ENCODE measurements at places on chromosomes 3 and 15.

GRCh38 chr15:83747050-83747717 is 93.3 kb downstream of the ADAMTSL3 start:
- no peak for DNase-seq

DNA sequence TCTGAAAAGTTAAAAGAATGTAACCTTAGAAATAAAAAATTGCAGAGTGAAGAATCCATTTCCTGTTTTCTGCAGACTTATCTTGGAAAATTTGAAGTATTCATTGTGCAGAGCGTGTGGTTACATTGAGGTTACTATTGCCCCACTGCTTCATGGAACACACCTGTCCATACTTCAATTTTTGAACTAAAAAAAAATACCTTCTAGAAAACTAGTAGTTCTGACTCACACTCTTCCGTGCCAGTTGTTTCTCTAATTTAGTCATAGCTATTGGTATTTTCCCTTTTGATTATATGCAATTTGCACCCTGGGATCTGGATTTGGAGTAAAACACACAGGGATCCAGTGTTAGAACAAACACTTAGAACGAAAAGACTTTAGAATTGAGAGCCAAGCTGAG is 111.8 kb upstream of the LYSMD4 start:
- no peak for DNase-seq

DNA sequence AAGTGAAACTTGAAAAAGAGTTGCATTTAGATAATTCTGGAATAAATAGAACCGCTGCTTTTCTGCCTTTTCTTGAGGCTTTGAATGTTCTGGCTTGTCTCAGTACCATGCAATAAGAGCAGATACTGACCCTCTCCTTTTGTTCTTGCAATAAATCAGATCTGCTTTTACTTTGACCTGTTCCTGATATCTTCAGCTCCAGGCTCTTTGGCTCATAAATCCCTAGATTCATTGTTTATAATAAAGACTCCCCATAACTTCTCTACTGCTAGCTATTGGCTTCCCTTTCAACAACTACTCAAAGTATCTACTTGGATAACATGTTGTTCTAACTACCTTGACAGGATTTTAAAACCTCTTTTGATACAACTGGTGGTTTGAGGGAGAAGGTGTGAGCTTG is 47.4 kb upstream of the TMC3 start:
- DNase-seq: no peak

- DNase-seq: no peak
Observed at GRCh38 chr3:58863206-58863605, 186.6 kb downstream of the CFAP20DC start.

- DNase-seq: no peak
Observed at GRCh38 chr3:41188306-41188705, 11.0 kb upstream of the CTNNB1 start.

DNA sequence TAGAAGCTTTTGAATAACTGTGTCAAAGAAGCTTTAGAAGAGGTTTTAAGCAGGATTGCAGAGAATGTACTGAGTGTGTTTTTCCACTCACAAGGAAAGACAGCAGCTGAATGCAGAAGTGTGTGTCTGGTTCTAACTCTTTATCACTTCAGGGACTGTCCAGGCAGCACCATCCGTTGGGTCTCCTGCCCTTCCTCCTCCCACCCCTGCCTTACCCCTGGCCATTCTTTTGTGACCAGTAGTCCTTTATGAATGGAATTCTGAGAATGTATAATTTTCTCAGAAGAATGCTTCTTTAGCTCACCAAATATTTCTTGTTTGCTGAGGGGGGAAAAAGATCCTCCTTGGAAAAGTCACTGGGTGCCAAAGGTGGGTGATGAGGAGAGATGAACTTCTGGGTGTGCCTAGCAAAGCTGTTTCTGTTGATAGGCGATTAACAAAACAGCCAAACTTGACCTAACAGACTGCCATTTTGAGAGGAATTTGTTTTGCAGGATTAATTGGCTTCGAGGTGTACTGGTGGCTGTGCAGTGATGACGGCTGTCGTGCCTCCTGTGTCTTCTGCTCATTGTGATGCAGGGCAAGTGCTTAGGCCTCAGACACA is 70.9 kb downstream of the IGF1R start:
- DNase-seq: no peak

DNA sequence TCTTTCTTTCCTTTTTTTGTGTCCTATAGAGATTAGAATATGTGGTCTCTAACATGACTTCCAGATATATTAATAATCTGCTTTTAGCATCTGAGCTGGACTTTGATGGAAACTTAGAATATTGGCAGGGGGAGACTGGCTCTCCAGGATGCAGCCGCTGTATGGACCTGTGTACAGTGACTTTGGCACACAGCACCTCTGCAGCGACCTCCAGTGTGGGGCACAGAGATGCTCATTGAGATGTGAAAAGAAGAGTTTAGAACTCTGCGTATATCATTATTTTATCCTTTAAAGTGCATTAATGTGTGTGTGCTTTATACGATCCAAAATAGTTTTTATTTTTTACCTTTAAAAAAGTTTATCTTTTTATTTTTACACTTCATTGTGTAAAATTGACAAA is 18.3 kb downstream of the CFAP161 start:
- no peak for DNase-seq

- no peak for DNase-seq
Observed at GRCh38 chr15:78016860-78017259, 60.7 kb downstream of the TBC1D2B start.

GRCh38 chr15:43440721-43441281 is 52.2 kb downstream of the TP53BP1 start:
- no peak for DNase-seq

- no peak for DNase-seq
Observed at GRCh38 chr15:71198846-71199245, 83.6 kb downstream of the THSD4 start.

DNA sequence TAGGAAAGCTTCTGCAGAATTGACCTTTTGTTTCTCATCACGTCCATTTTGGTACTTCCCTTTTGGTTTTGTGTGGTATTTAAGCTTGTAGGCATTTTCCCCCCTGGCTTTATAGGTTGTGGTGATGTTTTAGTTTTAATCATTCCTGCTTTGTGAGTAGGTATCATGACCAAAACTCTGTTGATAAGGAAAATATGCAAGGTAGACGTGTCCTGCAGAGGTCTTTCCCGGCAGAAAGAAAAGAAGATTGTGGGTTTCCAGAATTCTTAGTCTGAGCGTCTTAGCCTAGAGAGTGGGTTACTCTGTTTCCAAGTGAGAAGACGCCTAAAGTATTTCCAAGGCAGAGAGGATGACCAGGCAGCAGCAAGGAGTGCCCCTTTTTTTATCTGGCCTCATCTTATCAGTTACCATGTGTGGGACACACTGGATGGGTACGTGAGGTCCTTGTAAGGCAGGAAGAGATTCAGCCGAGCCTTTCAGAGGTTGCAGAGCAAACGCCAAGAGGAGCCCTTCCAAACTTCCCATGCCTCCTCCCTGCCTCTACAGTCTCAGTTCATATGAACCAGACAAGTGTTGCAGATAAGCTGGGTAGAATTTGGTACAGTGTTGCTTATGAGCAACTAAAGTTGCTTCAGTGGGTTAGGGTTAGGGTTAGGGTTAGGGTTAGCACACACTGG is 58.8 kb downstream of the ARNT2 start:
- no peak for DNase-seq

DNA sequence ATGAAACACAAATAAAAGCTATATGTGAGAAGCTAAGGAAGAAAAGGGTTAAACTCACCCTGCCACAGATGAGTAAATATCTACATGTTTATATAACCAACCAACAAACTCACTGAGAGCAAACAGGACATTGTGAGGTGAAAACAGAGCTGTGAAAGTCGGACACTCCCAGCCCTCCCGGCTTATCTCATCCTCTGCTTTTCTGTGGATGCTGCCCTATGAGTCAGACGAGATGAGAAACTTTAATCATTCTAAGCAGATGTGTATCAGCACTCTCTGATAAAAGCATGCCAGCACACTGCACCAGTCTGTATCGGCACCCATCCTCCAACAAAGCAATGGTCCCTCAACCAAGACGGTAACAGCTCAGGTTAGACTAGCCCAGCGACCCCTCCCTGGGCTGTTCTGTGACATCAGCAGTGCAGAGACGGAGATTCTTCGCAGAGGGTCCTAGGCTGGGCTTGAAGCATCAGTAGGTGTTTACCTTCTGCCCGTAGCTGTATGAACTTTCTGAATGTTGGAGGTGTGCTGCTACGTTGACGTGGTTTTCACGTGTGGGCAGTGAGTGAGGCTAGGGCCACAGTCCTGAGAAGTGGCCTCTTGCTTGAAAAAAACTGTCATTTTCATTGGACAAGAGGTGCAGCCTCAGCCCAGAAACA is 119.8 kb upstream of the ALDH1A3 start:
- DNase-seq: no peak

- no peak for DNase-seq
Observed at GRCh38 chr15:38944536-38944935, 379.9 kb upstream of the RASGRP1 start.

GRCh38 chr3:107928084-107928445 is 162.8 kb downstream of the CD47 start:
- no peak for DNase-seq

- DNase-seq: no peak
Observed at GRCh38 chr3:99872923-99873254, 55.2 kb downstream of the CMSS1 start.

DNA sequence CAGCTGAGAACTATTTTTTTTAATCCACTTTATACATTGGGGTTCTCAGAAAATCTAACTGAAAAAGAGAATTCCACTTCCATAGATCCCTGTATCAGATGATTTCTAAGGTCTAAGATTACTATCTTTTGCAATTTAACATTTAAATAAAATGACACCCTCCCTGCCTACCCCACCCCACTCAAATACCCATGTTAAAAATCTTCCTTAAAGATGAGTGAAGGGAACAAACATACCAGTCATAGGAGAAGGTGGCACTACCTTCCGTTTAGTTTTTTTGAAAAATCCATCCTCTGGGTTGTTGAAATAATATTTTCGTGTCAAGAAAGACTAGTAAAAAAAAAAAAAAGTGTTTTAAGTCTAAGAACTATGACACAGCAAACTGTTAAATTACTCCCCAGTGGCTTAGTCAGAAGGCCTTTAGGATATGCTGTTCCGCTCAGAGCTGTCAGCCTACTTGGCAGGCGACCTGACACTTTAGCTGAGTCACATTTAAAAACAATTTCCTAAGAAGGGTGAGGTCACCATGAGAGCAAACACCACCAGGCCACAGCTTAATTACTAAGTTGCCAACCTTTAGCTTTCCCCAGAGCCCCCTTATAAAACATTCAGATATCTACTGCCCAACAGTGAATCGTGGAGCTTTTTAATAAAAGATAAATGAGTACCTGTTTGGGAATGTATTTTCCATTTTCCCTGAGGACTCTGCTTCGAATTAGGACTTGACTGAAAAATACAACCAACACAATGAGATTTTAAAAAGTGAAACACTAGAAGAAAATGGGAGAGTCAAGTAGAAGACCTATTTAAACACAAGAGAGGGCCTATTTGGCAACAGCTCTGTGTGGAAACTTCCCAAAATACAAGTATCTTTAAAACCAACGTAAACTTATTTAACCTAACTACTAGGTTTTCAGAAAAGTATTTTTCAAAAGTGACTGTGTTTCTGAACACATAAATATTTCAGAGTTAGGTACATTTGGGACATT is 9.6 kb downstream of the EMC3 start:
- peak; percentile 52 for DNase-seq

GRCh38 chr3:78647726-78648125 is 1120.1 kb downstream of the ROBO1 start:
- DNase-seq: no peak

DNA sequence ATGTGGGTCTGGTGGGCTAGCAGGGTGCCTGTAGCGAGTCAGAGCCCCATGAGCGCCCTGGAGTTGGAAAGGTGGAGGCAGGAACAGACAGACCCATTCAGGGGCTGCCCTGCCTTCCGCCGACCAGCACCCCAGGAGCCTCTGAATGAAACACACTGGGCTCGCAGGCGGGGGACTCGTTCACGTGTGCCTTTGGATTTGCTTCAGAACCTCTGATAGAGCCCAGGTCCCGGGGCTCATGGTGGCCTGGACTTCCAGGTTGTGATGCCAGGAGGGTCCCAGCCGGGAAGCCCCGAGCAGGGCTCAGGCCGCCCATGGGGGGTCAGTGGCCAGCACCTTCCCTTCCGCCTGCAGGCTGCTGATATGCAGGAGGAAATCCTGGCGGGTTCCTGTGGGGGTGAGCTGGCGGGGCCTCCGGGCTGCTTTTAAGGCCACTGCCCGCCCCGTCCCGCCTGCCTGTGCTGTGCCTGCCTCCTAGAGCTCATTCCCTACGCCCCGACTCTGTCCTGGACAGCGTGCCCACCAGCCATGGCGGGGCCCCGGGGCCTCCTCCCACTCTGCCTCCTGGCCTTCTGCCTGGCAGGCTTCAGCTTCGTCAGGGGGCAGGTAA is at the start of gene STAB1:
STAB1 (plus strand) TSS at position 453 of the 610 bp plus-strand sequence; CDS start at position 529, 76 bp downstream.
- no peak for DNase-seq

Measured in stimulated activated CD8-positive, alpha-beta memory T cell treated with anti-CD3 and anti-CD28 coated beads, Interleukin-7, amount 100 ng/mL, for 48 hours (primary cell).